Caco-2 (cell line): ENCODE measurements at places on chromosomes 7 and 10. TPM values are rescaled to one million over a fixed set of nuclear protein-coding genes. Genes with fewer than 3 reads are reported as not detected.

GRCh38 chr7:137110091-137110509 is 233.4 kb downstream of the PTN start:
- no peak for DNase-seq

The TRPV5 gene
- not detected in 2 replicates for total RNA-seq

- no peak for DNase-seq
Observed at GRCh38 chr7:27435461-27435860, 192.9 kb downstream of the EVX1 start.

GRCh38 chr10:20852303-20852702 is 44.8 kb downstream of the NEBL start:
- DNase-seq, result no peak

- no peak for DNase-seq
Observed at GRCh38 chr10:60606343-60607080, 171.8 kb upstream of the CDK1 start.

GRCh38 chr7:133139350-133139749 is 57.5 kb upstream of the CHCHD3 start:
- peak; percentile 66 for DNase-seq
